ENCODE measurements at places on chromosomes 13 and 19.

DNA sequence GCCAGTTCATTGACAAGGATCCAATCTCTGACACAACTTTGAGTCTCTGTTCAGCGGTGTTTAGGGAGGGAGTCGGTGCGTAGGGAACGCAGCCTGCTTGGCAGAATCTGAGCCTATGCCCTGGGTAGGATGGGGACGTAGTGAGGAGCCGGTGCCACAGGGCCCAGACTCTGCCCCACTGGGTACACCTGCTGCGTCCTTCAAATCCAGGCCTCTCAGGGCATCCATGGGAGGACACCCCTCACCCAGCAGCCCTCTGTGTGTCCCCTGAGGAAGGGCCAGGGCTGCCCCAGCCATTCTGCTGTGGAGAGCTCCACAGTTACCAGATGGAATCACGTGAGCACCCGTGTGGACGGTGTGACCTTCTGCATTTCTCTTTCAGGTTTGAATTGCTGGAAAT, 133.2 kb upstream of the MCF2L start:
- DNase-seq: no peak

DNA sequence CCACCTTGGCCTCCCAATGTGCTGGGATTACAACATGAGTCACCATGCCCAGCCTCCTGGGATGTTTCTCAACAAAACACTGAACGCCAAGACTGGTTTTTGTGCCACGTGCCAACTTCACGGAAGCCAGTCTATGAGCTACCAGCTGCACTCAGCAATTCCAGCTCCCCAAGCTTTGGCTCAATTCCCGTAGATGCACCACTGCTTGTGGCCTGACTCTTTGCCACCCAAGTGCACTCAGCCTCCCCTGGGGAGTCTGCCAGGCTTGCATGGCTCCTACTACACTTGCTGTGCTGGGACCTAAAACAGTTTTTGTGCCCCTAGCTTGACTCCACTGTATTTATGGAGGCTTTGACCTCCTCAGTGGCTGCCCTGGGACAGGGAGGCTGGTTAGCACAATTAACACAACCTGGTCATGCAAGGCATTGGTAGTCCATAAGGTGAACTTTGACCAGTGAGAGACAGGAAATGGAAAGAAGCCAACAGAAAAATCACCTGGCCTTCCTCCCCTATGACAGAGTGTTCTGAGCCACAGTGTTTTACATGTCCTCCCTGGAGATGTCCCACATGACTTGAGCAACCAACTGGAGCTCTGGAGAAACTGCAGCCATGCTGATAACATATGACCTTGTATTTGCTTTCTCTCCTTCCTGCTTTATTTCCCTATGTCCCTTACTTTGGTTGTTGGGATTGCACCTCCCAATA, 1173.1 kb downstream of the UQCRFS1 start:
- peak; percentile 99 for DNase-seq

- no peak for DNase-seq
Observed at GRCh38 chr13:101727118-101727517, 274.6 kb downstream of the ITGBL1 start.

DNA sequence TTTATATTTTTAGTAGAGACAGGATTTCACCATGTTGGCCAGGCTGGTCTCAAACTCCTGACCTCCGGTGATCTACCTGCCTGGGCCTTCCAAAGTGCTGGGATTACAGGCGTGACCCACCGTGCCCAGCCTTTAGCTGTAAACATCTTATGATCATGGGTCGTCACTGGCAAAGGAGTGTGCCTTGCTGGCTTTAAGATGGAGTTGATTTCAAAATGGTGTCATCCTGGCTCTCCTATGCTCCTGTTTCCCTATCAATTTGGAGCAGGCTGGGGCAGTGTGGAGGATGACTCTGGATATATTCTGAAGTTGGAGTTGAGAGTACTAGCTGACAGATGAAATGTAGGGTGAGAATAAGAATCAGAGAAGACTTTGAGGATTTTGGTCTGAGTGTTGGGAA, 18.4 kb upstream of the ATP8A2 start:
- no peak for DNase-seq

DNA sequence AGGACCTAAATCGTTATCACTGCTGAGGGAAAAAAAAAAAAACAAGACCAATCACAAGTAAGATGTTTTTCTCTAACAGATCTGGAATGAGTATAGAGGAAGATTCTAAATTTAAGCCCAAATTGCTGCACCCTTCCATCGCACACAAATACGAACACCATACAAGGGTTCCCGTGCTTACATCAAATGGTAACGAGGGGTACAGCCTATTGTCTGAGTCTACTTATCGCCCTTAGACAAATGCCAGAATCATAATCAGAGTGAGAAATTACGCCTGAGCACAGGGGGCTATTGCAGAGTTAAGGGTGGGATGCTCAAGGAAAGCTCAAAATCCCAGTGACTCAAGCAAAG, 603 bp downstream of the ZC3H13 start:
- DNase-seq: no peak
